ENCODE measurements at places on chromosomes 7 and 10. TPM values are rescaled to one million over a fixed set of nuclear protein-coding genes. Genes with fewer than 3 reads are reported as not detected.

CALML5 gene
- not detected for total RNA-seq

SEC23IP gene
- total RNA-seq, result 87.4 TPM

AGMO gene
- total RNA-seq, result not detected

CYP26A1 gene
- total RNA-seq, result not detected

TBX20 gene
- 0.11 TPM for total RNA-seq

PAX4 gene
- total RNA-seq, result not detected

PPP1R9A gene
- not detected for total RNA-seq

DRGX gene
- total RNA-seq, result not detected

GNG11 gene
- not detected for total RNA-seq

MYL10 gene
- total RNA-seq, result not detected

CFAP43 gene
- total RNA-seq, result not detected

TFEC gene
- not detected for total RNA-seq

ELFN1 gene
- not detected for total RNA-seq

GIMAP7 gene
- 24.1 TPM for total RNA-seq

OR9A2 gene
- 0.30 TPM for total RNA-seq

DNA sequence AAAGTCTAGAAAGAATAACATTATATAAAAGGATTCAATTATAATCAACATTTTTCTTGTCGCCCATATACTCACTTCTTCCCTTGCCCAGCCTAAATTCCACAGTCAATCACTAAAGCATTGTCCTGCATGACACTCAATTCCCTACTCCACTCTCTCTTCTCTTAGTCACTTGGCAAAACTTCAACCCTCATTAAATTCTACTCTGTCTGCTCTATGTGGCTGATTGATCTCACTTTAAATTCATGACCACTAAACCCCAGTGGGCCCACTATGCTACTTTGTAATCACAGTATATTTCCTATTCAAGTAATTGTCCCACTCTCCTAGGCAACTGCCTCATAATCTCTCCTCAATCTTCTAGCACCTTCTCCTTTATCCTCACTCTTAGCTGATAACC lies 54.1 kb downstream of the MTERF1 start:
- no peak for DNase-seq

DNA sequence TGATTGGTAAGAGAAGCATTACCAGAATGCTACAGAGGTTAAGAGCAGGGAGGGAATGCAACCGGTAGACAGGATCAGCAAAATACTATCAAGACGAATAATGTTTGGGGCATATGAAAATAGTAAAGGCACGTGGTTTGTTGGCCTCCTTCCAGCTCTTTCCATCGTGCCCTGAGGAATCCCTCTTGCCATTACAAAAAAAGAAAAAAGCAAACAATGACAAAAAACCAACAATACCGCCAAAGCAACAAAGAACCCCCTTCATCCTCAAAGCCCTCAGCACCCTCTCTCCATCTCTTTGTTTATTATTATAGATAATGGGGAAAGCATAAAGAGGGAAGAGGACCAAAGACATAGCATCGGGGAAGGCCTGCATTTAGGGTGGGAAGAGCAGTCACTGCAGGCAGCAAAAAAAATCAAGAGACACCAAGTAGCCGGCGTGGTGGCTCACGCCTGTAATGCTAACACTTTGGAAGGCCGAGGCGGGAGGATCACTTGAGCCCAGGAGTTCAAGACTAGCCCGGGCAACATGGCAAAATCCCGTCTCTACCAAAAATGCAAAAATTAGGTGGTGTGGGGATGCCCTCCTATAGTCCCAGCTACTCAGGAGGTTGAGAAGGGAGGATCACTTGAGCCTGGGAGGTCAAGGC lies 78.0 kb downstream of the HIP1 start:
- no peak for DNase-seq

- no peak for DNase-seq
These were observed 659.3 kb downstream of the PARD3 start for GRCh38 chr10:34155812-34156211.

- no peak for DNase-seq
These were observed 142.0 kb downstream of the CDH23 start for GRCh38 chr10:71538608-71539260.

DNA sequence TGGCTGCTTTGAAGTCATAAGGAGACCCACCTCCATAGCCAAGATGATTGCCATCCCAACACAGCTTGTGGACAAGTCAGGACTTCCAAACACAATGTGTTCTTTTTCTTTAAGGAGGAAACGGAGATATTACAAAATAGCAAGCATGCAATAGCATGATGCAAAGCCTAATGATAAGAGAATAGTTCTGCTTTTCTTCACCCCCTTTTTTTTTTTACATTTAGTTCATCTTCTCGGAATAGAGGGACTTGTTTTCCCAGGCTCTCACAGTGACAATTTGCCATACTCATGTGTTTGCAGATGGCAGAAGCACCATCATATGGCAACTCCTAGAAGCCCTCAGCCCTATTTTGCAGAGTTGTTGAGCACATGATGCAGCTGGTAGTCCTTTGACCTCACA lies 119.8 kb downstream of the ITGB8 start:
- DNase-seq, result no peak

DNA sequence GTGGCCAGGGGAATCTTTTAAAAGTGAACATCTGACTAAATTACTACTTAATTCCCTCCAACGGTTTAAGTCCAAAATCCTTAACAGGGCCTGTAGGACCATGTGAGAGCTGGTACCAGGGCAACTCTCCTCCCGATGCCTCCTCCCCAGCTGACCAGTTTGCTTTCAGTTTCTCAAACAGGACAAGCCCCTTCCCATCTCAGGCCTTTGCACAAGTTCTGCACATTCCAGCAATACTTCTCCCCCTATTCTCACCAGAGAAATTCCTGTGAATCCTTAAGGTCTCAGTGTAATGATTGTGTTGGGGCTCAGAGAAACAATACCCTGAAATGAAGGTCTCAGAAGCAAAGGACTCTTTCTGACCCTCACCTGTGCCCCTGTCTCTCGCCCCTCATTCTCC lies 8.0 kb upstream of the CALHM1 start:
- no peak for DNase-seq

- no peak for DNase-seq
These were observed 25.5 kb downstream of the ZNRF2 start for GRCh38 chr7:30309842-30310435.

- DNase-seq, result no peak
These were observed 36.3 kb upstream of the SH2D4B start for GRCh38 chr10:80501381-80501912.

- DNase-seq, result no peak
These were observed 239.2 kb upstream of the PRKCQ start for GRCh38 chr10:6819301-6819700.

DNA sequence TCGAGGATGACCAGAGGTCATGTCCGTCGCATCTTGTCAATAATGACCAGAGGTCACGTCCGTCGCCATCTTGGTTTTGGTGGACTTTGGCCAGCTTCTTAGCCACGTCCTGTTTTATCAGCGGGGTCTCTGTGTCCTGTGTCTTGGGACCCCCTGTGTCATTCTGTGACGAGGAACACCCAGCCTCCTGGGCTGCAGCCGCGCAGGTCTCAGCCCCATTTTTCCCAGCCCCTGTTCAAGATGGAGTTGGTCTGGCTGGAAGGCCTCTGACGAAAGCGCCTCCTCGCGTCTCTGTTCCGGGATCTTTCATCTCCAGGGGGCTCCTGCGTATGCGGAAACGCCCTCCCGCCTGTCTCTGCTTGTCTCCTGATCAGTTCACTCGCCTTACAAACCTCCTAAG lies 134.2 kb downstream of the ELFN1 start:
- DNase-seq, result no peak

- DNase-seq, result no peak
These were observed 196.6 kb upstream of the FRMD4A start for GRCh38 chr10:14527134-14527844.

GRCh38 chr10:120208488-120208887 lies 248.5 kb upstream of the PLPP4 start:
- DNase-seq, result no peak

DNA sequence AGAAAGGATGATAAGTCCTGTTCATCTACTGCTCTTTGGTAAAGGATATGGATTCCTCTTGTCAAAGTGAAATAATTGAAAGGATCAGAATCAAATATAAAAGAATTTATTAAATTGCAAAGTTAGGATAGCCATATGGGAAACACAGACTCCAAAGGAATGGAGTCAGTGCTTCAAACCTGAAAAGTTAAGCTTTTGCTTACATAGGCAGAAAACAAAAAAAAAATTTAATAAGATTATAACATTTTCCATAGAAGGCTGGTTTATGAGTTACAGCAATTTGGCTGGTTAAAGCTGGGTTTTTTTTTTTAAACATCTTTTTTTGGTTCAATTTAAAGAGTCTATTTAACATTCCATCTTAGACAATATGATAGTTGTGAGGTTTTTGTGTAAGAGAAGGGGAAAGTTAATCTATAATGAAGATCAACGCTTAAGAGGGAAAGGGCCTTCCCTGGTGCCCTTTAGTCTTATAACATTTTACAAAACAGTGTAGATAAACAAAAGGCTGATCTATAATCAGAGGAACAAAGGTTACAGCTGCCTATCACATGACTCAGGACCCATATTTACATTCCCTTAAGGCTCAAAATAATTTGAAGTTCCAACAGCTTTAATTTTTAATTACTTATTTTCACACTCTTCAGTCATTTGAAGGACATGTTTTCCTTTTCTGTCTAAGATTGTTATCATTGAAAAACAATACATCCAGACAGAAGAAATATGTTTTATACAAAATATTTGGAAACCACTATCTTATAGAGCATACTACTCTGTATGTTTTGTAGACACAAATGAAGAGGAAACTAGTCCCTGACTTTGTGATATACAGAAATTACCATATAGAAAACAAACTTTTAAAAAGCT lies 234.3 kb upstream of the MBL2 start:
- no peak for DNase-seq

DNA sequence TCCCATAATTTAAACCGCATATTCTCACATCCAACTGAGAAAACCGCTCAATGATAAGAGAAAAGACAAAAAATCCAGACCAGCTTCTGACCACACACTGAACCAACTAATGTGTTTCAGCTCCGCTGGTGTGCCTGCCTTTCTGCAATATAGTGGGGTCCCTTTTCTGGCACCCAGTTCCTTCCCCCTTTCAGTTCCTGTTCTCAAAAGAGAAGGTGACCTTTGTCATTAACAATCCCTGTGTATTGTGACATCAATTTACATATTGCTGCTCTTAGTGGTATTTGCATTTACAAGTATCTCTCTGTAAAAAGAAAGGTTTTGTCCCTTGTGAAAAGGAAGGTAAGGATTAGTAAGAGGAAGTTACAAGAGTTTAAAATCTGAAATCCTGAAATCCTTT lies 1.4 kb downstream of the PPP1R17 start:
- DNase-seq, result no peak

GRCh38 chr7:7698930-7699329 lies 19.5 kb downstream of the RPA3 start:
- no peak for DNase-seq

GRCh38 chr10:115628616-115629015 lies 535.5 kb downstream of the ATRNL1 start:
- DNase-seq, result no peak

DNA sequence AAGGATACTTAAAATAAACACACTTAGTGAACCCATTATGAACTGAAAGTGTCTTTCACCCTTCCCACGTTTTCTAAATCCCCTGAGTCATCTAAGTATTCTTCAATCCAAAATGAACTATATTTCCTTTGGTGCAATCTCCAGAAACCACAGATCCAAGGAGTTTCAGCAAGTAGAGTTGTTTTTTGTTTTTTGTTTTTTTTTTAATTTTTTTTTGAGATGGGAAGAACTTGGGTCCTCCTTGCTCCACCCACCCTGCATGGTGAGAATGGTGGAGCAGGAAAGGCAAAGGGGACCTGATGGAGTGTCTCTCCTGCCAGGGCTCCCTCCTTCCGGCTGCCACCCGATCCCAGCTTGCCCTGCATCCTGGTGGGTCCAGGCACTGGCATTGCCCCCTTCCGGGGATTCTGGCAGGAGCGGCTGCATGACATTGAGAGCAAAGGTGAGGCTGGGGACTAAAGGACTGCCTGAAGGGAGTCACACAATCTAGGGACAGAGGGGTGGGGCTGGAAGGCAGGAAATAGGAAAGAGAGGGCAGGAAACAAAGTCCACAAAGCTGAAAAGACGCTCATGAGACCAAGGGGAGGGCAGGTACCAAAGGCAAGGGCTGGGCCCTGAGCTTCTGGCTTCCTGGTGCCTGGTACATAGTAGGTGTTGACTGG lies 12.1 kb downstream of the ATG9B start:
- DNase-seq, result no peak

DNA sequence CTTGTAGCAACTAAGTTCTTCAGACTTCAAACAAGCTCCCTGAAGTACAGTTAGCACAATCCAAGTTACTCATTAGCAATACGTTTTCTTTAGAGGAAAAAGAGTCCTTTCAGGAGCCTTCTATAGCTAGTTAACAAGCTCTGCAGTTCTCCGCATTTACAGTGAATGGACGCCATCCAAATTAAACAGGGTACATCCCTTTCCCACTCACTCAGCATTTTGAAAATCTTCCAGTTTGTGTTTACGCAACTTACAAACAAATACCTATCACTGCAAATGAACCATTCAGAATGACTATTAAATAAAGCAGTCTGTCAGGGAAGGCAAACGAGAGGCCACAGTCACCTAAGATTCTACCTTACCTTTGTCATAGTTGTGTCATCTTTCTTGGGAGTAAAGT lies 84.5 kb downstream of the RNF32 start:
- DNase-seq, result no peak

GRCh38 chr10:89207801-89208551 lies 859 bp upstream of the CH25H start:
- DNase-seq, result no peak

DNA sequence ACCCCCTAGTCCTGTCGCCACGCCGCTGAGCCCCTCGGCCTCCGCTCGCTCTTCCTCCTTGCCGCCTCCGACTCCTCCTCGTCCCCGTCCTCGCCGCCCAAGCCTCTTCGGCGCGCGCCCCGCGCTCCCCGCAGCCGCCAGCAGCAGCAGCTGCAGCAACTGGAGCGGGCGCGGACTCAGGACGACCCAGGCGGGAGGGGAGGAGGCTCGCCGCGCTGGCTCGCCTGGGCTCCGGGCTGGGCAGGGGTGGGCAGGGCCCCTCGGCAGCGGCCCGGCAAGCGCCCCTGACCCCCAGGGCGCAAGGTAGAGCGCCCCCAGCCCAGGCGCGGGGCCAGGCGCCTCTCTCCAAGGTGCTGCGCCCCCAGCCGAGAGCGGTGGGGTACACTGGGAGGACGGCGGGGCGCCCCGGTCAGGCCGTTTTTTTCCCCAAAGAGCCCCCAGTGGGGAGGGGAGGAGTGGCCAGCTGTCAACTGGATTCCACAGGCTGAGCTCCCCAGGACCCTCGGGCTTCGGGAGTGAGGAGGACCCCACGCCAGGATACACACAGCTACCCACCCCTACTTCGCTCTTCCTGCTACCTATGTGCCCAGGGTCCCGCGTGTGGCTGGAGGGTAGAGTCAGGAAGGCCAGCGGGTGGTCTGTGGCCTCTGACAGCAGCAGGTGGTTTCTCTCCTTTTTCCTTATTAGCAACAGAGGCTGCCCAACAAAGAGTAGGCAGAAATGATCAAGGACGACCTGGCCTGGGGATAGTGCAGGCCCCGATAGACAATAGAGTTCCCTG lies 903 bp upstream of the KCNMA1 start:
- DNase-seq, result no peak

GRCh38 chr7:134875867-134876266 lies 96.4 kb downstream of the CALD1 start:
- no peak for DNase-seq
